NCI-H524 (cell line): ENCODE measurements at places on chromosomes 5 and 9.
A peak's percentile ranks its signal among the peaks of the same experiment; 100 is the strongest.

DNA sequence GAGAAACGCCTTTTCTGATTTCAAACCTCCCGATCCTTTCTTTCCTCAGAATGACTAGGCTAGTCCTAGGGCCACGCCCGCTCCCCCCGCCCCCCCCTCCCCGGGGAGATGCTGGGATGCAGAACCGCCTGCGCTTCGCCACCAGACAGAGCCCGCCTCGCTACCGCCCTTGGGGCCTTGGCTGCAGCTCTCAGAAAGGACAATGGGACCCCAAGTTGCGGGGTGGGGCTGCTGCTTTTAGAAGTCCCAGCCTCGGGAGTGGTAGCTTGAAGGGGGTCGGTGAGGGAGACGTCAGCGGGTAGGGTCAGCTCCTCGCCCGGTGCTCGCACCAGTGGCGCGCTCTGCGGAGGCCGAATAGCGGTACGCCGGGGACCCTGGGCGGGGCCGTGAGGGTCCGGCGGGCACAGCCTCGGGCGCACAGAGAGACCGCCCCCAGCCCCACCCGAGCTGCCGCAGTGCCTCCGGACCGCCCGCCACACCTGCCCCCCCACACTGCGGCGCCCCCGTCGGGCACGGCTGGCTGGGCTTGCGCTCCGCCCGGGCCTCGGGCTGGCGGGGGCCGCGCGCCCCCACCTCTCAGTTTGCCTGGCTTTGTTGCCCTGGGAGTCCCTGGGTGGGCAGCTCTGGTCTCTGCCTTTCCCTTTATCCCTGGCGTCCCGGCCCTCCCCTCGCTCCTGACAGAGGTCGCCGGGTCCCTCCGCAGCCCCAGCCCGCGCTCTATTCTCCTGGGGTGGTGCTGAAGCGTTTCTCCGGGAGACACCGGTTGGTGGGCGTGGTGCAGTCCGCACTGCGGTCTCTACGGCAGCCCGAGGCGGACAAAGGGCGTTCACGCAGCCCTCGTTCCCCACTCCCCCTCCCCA is 1.2 kb downstream of the MAP1B start:
- peak; percentile 59 for DNase-seq

GRCh38 chr5:137398751-137399150 is 100.4 kb downstream of the SPOCK1 start:
- DNase-seq = no peak

- DNase-seq = no peak
These were observed 12.1 kb downstream of the BSPRY start for GRCh38 chr9:113361304-113362018.

DNA sequence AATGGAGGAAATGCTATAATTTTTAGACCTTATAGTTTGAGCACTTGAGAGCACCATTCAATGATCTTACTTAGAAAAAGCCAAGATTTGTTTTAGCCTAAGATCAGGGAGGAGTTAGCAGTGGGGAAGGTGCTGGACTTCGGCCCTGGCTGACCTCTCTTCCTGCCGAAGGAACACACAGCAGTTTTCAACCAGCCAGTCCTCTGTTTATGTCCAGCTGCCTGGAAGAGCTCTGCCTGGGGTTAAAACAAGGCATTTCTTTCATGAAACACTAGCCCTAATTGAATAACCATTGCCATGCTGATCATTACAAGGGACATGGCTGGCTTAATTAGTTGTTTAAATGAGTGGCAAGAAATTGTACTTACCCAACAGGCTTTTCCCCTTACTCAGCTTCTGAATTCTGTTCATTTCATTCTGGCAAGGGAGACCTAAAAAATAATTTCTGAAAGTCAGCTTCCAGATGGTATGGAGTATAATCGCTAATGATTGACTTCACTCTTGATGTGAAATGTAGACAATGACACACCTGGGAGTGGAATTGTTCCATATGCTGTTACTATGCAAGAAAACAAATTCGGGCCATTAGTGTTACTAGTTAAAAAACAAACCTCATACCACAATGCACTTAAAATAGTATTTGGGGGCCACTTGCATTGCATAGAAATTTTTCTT is 514.2 kb downstream of the SPOCK1 start:
- peak; percentile 84 for DNase-seq
